Lung (tissue), 17 donors: ENCODE measurements at places on chromosomes 1 and 21. TPM values are rescaled to one million over a fixed set of nuclear protein-coding genes. Genes with fewer than 3 reads are reported as not detected.

Gene RORC
- polyA plus RNA-seq = 8.4 TPM

Gene CDC7
- 3.6 TPM for polyA plus RNA-seq

Gene A3GALT2
- polyA plus RNA-seq = 0.07 TPM

Gene FCRL2
- 0.22 TPM for polyA plus RNA-seq

Gene ATP1A2
- polyA plus RNA-seq = 1.5 TPM

Gene FAM3B
- polyA plus RNA-seq = 11.3 TPM

Gene CASQ1
- polyA plus RNA-seq = 0.26 TPM

Gene SCMH1
- 27.1 TPM for polyA plus RNA-seq
